ENCODE measurements at places on chromosomes 13 and 19. TPM values are rescaled to one million over a fixed set of nuclear protein-coding genes. Genes with fewer than 3 reads are reported as not detected.

DNA sequence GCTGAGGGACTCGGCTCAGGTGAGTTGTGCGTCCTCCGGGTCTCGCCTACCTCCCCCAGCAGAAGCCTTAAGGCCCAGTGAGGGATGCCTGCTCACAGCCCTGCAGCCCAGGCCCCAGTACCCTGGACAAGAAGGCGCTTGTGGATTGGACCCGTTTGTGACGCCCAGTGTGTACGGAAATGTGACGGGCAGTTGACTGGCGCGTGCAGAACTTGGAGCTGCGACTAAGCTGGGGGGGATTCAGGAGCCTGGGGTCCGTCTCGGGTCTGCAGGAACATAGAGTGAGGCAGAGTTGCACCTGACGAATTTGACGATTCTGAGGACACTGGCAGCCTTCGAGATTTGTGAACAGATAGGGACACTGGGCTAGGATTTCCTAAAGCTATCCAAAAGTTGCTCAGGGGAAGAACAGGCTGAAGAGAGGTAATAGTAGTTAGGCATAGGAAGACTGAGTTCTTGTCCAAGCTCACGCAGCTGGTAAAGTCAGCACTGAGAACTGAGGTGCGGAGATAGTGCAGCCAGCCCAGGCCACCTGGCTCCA is 519 bp downstream of the ZNF551 start:
- no peak for DNase-seq

GRCh38 chr13:83150616-83151307 is 731.5 kb downstream of the SLITRK1 start:
- DNase-seq, result no peak

TNFSF9 gene
- total RNA-seq, result 0.91 TPM

GRK1 gene
- total RNA-seq, result not detected

DNA sequence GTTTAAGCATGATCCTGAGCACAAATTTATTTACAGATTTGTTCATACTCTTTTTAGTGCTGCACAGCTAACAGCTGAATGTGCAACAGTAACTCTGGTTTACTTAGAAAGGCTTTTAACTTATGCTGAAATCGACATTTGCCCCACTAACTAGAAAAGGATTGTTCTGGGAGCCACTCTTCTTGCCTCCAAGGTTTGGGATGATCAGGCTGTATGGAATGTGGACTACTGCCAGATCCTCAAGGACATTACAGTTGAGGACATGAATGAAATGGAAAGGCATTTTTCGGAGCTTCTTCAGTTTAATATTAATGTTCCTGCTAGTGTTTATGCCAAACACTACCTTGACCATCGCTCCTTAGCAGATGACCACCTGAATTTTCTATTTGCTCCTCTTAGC is 16.0 kb downstream of the ZNF100 start:
- DNase-seq, result no peak

DNA sequence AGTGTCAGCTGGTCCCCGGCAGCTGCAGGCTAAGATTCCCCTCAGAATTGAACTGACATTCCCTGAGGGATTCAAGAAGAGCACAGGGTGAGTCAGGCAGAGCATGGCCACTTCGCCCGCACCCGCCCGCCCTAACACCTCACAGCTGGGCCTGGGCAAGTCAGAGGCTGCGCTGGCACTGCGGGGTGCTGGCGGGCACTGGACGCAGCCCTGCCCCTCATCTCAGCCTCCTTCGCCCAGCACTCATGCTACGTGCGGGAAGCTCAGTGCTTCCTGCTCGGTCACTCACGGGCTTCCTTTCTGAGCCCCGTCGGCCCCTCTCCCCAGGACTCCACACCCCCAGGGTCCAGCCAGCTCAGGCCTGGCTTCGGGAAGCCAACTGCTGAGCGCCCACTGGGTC is 56.9 kb downstream of the MLLT1 start:
- DNase-seq, result no peak

GRCh38 chr13:28574617-28575142 is 79.8 kb upstream of the FLT1 start:
- DNase-seq, result peak; percentile 33

C1QTNF9 gene
- 1.1 TPM for total RNA-seq

- DNase-seq, result no peak
These were observed 65.3 kb upstream of the KLHL1 start for GRCh38 chr13:70173598-70173959.

- peak; percentile 94 for DNase-seq
These were observed at the start of gene LTBP4 for GRCh38 chr19:40601134-40601974. TSS of gene LTBP4 (plus strand) at chr19:40601369. CDS start at chr19:40601388, 19 bp downstream.

- no peak for DNase-seq
These were observed 51.2 kb upstream of the EEF1AKMT1 start for GRCh38 chr13:20824762-20825476.

- DNase-seq, result no peak
These were observed 13.9 kb downstream of the TSKS start for GRCh38 chr19:49749055-49749716.
